ENCODE measurements at places on chromosomes 12 and 14.

- no peak for DNase-seq
Observed at GRCh38 chr12:52561880-52562449, 9.0 kb upstream of the KRT71 start.

DNA sequence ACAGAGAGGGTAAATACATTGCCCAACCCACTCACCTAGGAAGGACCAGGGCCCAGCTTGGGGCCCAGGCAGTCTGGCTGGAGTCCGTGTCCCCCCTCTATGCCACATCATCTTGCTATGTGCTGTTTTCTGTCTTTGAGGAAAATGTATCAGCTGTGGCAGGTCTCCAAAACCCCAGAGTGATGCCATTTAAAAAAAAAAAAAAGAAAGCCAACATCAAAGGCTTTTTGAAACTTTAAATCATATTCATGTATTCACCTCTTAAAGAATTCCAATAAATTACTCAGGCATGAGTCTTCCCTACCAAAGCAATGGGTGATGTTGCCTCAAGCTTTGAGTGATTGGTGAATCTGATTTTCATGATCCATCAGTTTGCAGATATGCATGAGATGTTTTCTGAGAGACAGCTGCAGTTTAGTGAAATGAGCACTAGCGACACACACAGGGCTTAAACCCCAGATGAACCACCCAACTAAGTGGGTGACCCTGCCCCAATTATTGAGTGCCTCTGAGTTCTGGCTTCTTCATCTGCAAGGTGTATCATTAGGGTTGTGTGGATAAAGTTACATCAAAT, 6.1 kb downstream of the KRT81 start:
- no peak for DNase-seq

DNA sequence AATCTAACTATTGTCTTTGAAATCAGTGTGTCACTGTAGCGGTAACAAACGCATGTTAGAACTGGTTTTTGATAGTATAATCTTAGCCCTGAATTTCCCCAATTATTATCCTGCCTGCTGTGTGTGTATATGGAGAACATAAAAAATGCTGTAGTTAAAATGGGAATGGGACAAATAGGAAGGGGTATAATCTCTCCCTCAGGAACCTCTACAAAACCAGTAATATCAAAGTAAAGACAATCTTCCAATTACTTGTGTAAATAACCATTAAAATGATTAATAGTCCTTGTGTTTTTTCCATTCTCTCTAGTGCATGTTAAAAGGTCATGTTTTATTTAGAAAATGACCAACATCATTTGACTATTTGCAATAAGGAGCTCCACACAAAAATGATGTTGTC, 200.1 kb upstream of the TMTC1 start:
- DNase-seq, result no peak

- peak; percentile 28 for DNase-seq
Observed at GRCh38 chr12:107912421-107913004, 138.0 kb downstream of the ASCL4 start.

GRCh38 chr14:51652168-51653078, 713 bp downstream of the FRMD6 start:
- peak; percentile 10 for DNase-seq

DNA sequence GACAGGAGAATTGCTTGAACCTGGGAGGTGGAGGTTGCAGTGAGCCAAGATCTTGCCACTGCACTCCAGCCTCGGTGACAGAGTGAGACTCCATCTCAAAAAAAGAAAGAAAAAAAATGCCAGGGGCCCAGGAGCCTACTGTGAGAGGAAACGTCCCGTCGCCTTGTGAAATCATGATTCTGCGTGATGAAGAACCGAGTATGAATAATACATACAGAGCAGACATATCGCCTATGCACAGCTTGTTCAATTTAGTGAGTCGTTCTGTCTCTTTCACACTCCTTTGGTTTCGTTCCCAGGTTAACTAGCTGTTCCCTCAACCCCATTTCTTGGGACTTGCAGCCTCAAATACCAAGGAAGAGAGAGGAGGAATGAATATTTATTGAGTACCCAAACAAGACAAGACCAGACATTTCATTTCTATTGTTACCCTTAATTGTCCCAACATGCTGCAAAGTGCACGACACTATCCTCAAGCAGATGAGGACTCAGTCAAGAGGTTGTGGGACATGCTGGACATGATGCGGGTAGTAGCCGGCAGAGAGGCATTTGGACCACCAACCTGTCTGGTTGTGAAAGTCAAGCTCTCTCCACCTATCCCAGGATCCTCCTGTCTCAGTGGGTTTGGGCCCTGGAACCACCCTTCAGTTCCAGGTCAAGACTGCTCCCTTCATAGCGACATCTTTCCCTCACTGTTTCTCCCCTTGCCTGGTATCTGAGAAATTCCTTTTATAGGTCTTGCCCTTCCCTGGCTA, 8.6 kb upstream of the CD27 start:
- no peak for DNase-seq

GRCh38 chr12:133264173-133264572, 28.5 kb upstream of the ANHX start:
- DNase-seq, result no peak

GRCh38 chr14:105473677-105474482, 741 bp upstream of the CRIP2 start:
- DNase-seq, result peak; percentile 90

DNA sequence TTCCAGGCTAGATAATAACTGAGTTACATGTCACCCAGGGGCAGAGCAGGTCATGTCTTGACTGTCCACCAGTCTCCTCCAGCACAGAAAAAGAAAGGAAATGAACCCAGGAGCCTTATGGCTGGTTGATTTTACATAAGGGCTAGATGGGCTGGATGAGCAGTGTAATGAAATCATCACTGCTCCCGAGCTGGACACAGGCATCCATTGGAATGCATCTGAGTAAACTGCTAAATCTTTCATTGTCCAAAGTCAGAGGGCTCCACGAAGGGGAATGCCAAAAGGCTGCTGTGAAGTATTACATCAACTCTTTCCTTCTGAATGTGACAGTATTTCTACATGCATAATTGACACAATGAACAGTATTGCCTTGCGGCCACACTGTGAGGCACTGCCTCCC, 30.1 kb upstream of the TSPAN11 start:
- DNase-seq, result no peak

- no peak for DNase-seq
Observed at GRCh38 chr12:50677858-50678257, 86.0 kb upstream of the ATF1 start.

DNA sequence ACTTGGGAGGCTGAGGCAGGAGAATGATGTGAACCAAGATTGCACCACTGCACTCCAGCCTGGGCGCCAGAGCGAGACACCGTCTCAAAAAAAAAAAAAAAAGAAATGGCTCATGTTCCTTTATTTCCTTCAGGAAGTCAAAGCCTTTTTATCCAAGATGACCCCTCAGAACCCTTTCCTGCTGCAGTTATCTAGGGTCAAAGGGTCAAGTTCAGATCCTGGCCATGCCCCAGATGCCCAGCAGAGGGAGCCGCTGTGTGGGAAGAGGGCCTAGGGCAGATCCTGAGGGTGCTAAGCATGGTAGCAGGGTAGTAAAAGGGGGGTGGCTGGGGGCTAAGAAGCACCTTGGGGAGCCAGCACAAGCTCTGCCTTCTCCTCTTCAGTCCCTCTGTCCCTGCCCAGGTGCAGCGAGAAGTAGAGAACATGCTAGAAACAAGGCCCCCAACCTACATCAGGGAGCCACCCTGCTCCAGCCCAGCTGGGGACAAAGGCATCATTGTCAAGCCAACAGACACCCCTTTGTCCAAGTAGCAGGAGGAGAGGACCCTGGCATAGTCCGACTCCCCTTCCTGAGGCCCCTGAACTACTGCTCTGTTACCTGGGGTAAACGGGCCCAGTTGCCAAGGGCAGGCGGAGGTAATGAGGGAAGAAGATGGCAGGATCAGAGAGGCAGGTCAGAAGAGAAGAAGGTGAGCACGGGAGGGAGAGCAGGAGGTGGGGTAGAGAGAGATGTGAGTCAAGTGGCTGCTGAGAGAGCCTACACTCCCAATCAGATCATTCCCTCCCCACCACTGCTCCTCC, 6.5 kb downstream of the NFE2 start:
- DNase-seq, result peak; percentile 56

- no peak for DNase-seq
Observed at GRCh38 chr12:65074932-65075331, 46.2 kb downstream of the WIF1 start.

DNA sequence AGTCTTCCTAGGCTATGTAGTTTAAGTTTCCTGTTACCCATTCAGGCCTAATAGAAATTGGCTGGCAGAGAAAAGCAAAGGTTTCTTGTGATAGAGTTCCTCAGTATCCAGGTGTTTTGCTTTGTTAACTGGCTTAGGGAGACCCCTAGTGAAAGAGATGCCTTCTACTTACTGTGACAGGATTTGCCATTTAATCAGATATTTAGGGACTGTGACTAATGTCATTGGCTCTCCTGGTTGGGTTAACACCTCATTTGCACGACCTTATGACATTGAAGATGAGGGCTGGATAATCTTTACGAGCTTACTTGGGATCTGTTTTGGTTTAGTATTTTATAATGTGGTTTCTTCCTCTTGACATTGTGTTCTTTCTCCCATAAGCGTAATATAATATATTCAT, 5.8 kb downstream of the MON2 start:
- DNase-seq, result no peak

GRCh38 chr14:34997762-34998161, 15.0 kb downstream of the SRP54 start:
- DNase-seq, result no peak

DNA sequence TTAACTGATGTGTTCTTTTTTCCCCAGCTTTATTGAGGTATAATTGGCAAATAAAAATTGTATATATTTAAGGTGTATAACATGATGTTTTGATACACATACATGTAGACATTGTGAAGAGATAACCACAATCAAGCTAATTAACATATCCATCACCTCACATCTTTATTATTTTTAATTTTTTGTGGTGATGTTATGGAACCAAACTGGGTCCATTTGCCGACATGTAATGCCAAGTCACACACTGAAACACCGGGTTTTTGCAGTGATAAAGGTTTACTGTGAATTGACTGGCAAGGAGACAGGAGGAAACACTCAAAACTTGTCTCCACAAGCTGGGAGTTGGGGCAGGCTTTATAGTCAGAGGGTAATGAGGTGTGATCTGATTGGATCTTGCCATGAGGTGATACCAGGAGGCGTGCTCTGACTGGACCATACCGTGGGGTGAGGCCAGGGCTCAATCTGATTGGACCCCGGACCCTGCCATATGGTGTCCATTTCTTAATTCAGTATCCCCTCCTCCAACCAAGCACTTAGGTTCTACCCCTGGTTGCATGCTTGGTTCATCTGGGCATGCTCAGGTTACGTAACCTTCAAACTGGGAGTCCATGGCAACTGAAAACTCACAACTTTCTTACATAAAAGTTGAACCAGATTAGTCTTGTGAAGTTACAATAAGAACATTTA, 11.8 kb upstream of the WSCD2 start:
- no peak for DNase-seq

GRCh38 chr12:58166643-58167042, 225.3 kb downstream of the ATP23 start:
- no peak for DNase-seq

DNA sequence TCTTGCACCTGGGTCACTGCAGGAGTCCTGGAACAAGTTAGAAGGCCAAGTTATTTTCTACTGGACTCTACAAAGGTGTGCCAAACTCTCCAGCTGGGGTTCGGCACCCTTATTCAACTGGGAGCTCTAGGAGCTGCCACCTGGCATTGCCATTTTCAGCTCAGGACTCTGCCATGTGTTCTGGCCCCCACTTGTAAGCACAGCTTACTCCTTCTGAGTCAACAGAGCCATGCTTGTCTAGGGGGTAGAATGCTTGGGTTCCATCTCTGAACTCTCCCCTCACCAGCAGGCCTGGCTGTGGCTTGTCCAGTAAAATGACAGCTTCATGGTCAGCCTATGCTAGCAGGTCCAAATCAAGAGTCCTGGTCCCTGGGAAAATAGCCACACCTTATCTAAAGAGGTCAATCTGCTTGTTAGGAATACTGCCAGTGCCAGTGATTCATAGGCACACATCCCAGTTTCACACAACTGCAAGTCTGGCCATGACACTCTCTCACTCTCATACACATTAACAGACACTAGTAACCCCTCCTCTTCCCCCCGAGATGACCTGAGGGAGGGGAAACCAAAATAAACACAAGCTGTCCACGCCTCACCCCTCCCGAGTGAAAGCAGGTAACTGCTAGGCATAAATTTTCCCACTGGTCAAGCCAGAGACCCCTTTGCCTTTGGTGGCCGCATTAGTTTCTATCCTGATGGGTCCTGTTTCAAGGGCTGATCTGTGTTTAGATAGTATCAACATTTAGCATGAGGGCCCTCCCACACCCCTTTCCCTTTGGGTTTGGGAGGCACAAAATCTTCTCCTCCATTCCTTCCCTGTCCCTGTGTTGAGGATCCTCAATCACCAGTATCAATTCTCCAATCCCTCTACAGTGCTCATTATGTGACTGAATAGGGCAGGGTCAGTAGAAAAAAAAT, 182.3 kb upstream of the GZMB start:
- DNase-seq, result no peak

- no peak for DNase-seq
Observed at GRCh38 chr12:114984634-114985061, 300.7 kb upstream of the TBX3 start.

DNA sequence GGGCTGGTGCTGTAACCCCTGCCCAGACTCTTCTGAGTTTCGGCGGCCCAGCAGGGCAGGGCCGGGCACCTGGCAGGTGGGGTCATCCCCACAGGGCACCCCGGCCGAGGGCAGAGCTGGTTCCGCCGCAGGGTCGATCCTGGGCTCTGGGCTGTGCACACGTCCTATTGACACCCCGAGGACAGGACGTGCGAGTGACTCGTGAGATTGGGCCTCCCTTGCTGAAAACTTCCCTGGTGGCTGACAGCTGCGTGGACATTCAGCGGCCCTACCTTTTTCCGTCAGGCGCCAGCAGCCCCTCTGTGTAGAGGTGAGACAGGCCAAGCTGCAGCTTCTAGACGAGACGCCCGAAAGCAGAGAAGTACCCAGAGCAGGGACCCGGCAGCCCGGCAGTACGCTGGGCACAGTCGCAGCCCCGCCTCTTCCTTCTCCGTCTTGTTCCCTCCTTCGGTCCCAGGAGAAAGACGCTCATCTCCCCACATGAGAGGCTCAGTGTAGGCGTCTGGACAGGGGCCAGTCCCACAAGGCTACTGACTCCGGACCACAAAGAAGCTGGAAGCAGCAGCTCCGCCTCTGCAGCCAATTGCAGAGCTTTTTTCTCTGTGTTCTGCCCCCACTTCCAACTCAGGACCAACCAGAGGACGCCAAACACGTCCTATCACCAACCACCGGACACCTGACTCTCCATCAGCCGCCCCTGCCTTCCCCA, at the start of gene LRCOL1:
Gene LRCOL1 (minus strand): TSS at position 532 of the 709 bp plus-strand sequence. CDS start 4,331 bp downstream, outside the sequence.
- no peak for DNase-seq

GRCh38 chr12:13186302-13186701, 10.2 kb upstream of the EMP1 start:
- no peak for DNase-seq

GRCh38 chr12:75818863-75819262, 212.7 kb downstream of the PHLDA1 start:
- DNase-seq, result no peak

DNA sequence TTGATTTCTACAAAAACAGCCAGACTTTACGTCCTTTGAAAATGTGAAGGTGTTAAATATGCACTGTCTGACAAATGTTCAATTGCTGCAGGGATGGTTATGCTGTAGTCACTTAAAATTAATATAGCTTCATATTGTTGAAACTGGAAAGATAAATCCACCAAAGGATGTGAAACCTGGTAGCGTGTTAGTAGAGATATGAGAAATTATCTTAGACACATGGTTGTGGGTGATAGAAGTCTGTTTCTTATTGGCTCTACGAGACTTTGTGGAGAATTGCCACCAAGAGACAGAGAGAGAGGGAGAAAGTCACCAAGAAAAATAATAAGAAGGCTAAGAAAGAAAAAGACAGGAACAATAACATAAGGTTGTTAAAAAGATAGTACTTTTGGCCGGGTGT, 2.6 kb upstream of the CAPRIN2 start:
- DNase-seq, result no peak

- DNase-seq, result no peak
Observed at GRCh38 chr12:11496157-11496851, 100.9 kb upstream of the PRB2 start.

All from CD4-positive, alpha-beta T cell treated with Interleukin-4 for 4 hours (primary cell).